SJCRH30 (cell line): ENCODE measurements at places on chromosomes 16 and 17.

- no peaks in the 10 kb centered on the region for H3K27me3 ChIP-seq
- peaks cover 20% of the 10 kb centered on the region for H3K4me1 ChIP-seq
- no peaks in the 10 kb centered on the region; the same call in 1 of the 2 replicates for H3K36me3 ChIP-seq
These were observed 13.0 kb downstream of the CDH13 start for GRCh38 chr16:82639666-82640336.

DNA sequence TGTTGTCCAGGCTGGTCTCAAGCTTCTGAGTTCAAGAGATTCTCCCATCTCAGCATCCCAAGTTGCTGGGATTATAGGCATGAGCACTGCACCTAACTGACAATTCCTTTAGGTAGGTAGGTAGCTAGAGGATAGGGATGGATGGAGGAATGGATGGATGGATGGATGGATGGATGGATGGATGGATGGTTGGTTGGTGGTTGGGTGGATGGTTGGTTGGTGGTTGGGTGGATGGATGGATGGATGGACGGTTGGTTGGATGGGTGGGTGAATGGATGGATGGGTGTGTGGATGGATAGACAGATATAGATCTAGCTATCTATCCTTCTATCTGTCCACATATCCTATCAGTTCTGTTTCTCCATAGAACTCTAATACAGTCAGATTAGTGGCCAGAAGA lies 19.3 kb upstream of the ADCY9 start:
- no peaks in the 10 kb centered on the region for H3K4me1 ChIP-seq
- no peak overlapping the region for H3K27ac ChIP-seq
- no peak for DNase-seq
- no peaks in the 10 kb centered on the region for H3K27me3 ChIP-seq
- no peaks in the 10 kb centered on the region for H3K36me3 ChIP-seq
- no peak overlapping the region for H3K4me3 ChIP-seq

- no peak overlapping the region for H3K4me3 ChIP-seq
- DNase-seq = no peak
- no peak overlapping the region for H3K27ac ChIP-seq
- no peaks in the 10 kb centered on the region for H3K27me3 ChIP-seq
These were observed 61.7 kb upstream of the MRC2 start for GRCh38 chr17:62565817-62566216.

- no peak overlapping the region for H3K4me3 ChIP-seq
- H3K4me1 ChIP-seq = no peaks in the 10 kb centered on the region
- H3K27me3 ChIP-seq = no peaks in the 10 kb centered on the region
- H3K36me3 ChIP-seq = no peaks in the 10 kb centered on the region
These were observed 7.6 kb downstream of the PITPNA start for GRCh38 chr17:1554751-1555540.

DNA sequence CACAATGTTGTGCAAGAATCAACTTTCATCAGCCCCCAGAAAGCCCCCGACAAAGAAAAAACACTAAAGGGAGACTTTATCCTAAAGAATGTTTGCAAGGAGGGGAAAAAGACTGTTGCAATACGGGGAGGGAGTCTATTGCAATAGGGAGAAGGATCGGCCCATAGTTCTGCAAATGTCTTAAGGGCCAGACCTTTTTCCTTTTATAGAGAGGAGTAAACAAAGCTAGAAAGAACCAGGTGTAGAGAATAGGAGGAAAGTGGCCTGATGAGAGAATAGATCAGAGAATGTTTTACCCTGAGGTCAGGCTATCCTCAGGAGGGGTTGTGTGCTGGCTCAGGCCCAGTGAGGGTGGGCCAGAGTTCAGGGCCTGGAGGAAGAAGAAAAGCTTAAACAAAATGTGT lies 8.7 kb upstream of the CAVIN1 start:
- peaks cover 4% of the 10 kb centered on the region; the same call in 1 of the 2 replicates for H3K27me3 ChIP-seq
- H3K4me3 ChIP-seq = no peak overlapping the region
- peaks cover 13% of the 10 kb centered on the region; the same call in 1 of the 2 replicates for H3K4me1 ChIP-seq
- no peaks in the 10 kb centered on the region for H3K36me3 ChIP-seq

- no peak overlapping the region for H3K4me3 ChIP-seq
- no peak for DNase-seq
- H3K4me1 ChIP-seq = peaks cover 12% of the 10 kb centered on the region; the same call in 1 of the 2 replicates
- no peaks in the 10 kb centered on the region for H3K27me3 ChIP-seq
- H3K36me3 ChIP-seq = no peaks in the 10 kb centered on the region
- no peak overlapping the region for H3K27ac ChIP-seq
These were observed 19.5 kb downstream of the GRIN2C start for GRCh38 chr17:74839990-74840852.

GRCh38 chr16:16780588-16780987 lies 401.6 kb downstream of the NPIPA7 start:
- H3K36me3 ChIP-seq = no peaks in the 10 kb centered on the region
- no peaks in the 10 kb centered on the region for H3K4me1 ChIP-seq
- H3K27ac ChIP-seq = no peak overlapping the region
- no peak for DNase-seq
- no peak overlapping the region for H3K4me3 ChIP-seq

GRCh38 chr16:49274591-49274990 lies 7.0 kb downstream of the CBLN1 start:
- no peak overlapping the region for H3K27ac ChIP-seq
- no peak for DNase-seq
- no peaks in the 10 kb centered on the region for H3K36me3 ChIP-seq

DNA sequence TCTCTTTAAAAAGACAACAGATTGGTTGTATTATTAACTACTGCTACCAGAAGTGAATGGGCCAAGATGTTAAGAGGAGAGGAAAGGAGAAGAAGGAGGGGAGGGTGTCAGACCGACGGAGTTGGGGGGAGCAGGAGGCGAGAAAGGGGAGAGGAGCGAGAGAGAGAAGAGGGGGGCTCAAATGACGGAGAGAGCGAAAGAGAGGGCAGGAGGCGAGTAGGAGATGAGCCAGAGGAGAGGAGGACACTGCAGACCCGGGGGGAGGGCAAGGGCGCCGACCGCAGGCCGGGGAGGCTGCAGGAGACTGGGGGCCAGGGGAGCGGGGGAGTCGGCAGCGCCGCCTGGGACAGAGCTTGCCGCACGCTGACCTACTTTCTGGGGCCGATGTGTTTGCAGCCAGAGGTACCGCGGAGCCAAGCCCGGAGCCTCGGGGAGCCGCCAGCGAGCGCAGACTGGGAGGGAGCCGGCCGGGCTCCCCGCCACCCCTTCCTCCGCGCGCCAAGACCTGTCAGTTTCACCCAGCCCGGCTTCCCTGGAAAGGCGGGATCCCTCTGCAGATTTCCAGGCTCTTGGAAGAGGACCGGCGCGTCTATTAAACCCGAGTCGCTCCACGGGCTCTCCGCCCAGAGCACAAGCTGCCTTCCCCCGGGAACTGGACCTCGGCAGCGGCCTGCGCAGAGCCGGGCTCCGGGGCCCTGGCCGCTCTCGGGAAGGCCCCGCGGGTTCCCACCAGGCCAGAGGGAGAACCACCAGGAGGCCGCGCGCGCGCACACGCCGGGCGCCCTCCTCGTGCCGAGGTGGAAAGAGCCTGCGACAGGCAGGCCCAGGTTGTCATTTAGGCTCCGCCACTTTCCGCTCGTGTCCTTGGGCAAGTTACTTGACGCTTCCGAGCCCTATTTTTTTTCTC lies 74.6 kb downstream of the CMC2 start:
- no peaks in the 10 kb centered on the region for H3K36me3 ChIP-seq
- no peak overlapping the region for H3K4me3 ChIP-seq
- no peak for DNase-seq
- H3K27me3 ChIP-seq = no peaks in the 10 kb centered on the region

GRCh38 chr16:86455640-86456039 lies 54.7 kb upstream of the FOXF1 start:
- no peak overlapping the region for H3K4me3 ChIP-seq
- no peak for DNase-seq
- H3K36me3 ChIP-seq = no peaks in the 10 kb centered on the region
- no peaks in the 10 kb centered on the region for H3K4me1 ChIP-seq

GRCh38 chr16:22732400-22732799 lies 81.6 kb upstream of the HS3ST2 start:
- H3K27ac ChIP-seq = no peak overlapping the region
- no peaks in the 10 kb centered on the region for H3K36me3 ChIP-seq
- no peak for DNase-seq
- no peak overlapping the region for H3K4me3 ChIP-seq

GRCh38 chr17:27565874-27566670 lies 64.9 kb upstream of the LGALS9 start:
- H3K27ac ChIP-seq = no peak overlapping the region
- H3K4me3 ChIP-seq = no peak overlapping the region
- DNase-seq = no peak
- peaks cover 16% of the 10 kb centered on the region for H3K4me1 ChIP-seq
- peaks cover 7% of the 10 kb centered on the region; the same call in 1 of the 2 replicates for H3K36me3 ChIP-seq

DNA sequence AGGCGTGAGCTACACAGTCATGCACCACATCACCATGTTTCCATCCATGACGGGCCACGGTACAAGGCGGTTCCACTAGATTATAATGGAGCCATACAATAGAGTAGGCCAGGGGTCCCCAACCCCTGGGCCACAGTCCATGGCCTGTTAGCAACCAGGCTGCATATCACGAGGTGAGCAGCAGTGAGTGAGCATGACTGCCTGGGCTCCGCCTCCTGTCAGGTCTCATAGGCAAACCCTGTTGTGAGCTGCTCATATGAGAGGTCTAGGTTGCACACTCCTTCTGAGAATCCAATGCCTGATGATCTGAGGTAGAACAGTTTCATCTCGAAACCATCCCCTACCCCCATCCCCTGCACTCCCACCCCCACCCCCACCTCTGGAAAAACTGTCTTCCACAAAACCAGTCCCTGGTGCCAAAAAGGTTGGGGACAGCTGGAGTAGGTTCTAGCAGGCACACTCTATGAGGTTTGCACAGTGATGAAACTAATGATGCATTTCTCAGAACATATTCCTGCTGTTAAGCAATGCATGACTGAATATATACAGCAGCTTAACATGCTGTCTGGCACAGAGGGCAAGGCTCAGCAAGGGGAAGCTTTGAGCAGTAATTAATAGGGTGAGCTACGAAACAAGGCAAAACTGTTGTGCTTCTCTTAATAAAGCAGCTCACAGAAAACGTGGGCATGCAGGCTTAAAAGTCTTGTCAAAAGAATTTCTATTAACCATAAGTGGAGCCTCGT lies 108.0 kb downstream of the VPS53 start:
- no peaks in the 10 kb centered on the region for H3K36me3 ChIP-seq
- H3K4me1 ChIP-seq = peaks cover 31% of the 10 kb centered on the region
- no peak overlapping the region for H3K4me3 ChIP-seq
- DNase-seq = peak; percentile 9
- H3K27ac ChIP-seq = peak overlapping the region; percentile 59
- no peaks in the 10 kb centered on the region for H3K27me3 ChIP-seq

- no peaks in the 10 kb centered on the region for H3K4me1 ChIP-seq
- no peaks in the 10 kb centered on the region for H3K36me3 ChIP-seq
- H3K27ac ChIP-seq = no peak overlapping the region
- H3K27me3 ChIP-seq = no peaks in the 10 kb centered on the region
- no peak overlapping the region for H3K4me3 ChIP-seq
These were observed 20.9 kb upstream of the SYT17 start for GRCh38 chr16:19147126-19147525.

DNA sequence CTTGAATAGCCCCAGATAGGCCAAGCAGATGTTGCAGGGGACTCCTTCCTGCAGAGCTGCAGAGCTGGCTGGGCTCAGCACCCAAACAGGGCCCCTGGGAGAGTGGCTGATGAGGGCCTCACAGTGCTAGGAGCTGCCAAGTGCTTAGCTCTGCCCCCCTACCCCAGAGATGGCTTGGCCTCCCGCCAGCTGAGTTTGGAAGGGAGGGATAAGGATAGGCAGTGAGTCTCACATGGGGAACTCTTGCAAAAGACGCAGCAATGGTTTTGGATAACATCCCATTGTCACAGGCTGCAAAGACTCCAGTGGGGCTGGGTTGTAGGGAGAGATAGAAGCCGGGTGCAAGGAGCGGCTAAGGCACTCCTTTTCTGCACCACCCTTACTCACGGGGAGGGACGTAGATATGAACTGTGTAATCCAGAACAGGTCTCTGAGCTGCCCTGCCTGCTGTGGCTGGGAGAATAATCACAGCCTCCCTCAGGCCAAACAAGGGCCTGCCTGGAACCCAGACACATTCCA lies 52.9 kb upstream of the MAF start:
- no peak overlapping the region for H3K27ac ChIP-seq
- peak; percentile 70 for DNase-seq
- no peaks in the 10 kb centered on the region for H3K36me3 ChIP-seq
- no peaks in the 10 kb centered on the region for H3K27me3 ChIP-seq
- H3K4me3 ChIP-seq = no peak overlapping the region

DNA sequence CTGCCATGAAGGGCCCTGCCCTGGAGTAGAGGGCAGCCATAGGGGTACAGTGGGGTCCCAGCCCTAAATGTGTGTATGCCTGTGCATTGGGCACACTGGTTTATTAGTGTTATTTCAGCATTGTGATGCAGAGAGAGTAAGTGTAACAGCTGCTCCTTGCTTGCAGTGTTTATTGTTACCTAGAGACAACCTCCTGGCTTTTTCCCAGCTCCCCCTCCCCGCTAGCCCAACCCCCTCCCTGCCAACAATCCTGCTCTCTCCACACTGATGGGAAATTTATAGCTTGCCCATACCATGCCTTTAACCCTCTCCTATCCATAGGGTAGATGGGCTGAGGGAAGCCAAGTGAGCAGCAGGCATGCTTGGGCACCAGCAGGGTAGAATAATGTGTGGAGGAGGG lies 51.3 kb downstream of the NEUROD2 start:
- peak; percentile 12 for DNase-seq
- no peak overlapping the region for H3K4me3 ChIP-seq
- no peaks in the 10 kb centered on the region for H3K27me3 ChIP-seq
- H3K4me1 ChIP-seq = no peaks in the 10 kb centered on the region
- no peaks in the 10 kb centered on the region for H3K36me3 ChIP-seq
- no peak overlapping the region for H3K27ac ChIP-seq

GRCh38 chr17:47276868-47277267 lies 23.2 kb downstream of the ITGB3 start:
- no peaks in the 10 kb centered on the region for H3K36me3 ChIP-seq
- H3K27me3 ChIP-seq = no peaks in the 10 kb centered on the region
- no peak overlapping the region for H3K27ac ChIP-seq
- no peak for DNase-seq
- H3K4me3 ChIP-seq = no peak overlapping the region

GRCh38 chr16:48295488-48296281 lies 48.3 kb upstream of the ABCC11 start:
- no peak overlapping the region for H3K27ac ChIP-seq
- DNase-seq = no peak
- no peaks in the 10 kb centered on the region for H3K4me1 ChIP-seq
- H3K36me3 ChIP-seq = peaks cover 56% of the 10 kb centered on the region
- H3K27me3 ChIP-seq = no peaks in the 10 kb centered on the region

GRCh38 chr16:58843675-58844074 lies 109.6 kb upstream of the GOT2 start:
- no peaks in the 10 kb centered on the region; the same call in 1 of the 2 replicates for H3K27me3 ChIP-seq
- no peaks in the 10 kb centered on the region for H3K36me3 ChIP-seq
- no peaks in the 10 kb centered on the region for H3K4me1 ChIP-seq
- no peak overlapping the region for H3K27ac ChIP-seq
- no peak overlapping the region for H3K4me3 ChIP-seq

- H3K27me3 ChIP-seq = no peaks in the 10 kb centered on the region
- no peak for DNase-seq
- no peaks in the 10 kb centered on the region for H3K4me1 ChIP-seq
- H3K36me3 ChIP-seq = no peaks in the 10 kb centered on the region
These were observed 501.2 kb downstream of the SHISA9 start for GRCh38 chr16:13402601-13403000.
